AG10803 (cell line): ENCODE measurements at places on chromosomes 16 and 17.

DNA sequence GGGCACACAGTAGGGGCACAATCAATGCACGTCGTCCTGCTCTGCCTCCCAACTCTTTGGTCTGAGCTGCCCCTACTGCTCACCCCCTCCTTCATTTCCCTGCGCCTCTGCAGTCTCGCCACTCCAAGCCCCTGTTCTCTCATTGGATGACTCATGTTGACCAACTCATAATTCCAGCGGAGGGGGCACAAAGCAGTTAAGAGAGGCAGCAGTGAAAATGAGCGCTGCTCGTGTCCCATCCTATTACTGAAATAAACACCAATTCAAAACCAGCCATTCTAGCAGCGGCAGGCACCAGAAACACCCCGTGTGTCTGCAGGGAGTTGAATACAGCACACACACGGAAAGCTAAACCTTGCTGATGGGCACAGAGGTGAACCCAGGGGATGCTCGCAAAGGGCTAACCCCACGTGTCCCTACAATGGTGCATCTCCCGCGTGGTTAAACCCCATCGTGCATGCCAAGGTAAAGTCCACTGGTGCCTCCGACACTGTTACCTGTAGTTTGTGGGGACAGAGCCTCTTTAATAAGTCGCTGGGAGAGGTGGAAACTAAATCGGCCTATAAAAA, 310.4 kb downstream of the XYLT1 start:
- DNase-seq = no peak

- DNase-seq = no peak
Measured at GRCh38 chr17:28500712-28501379, 5.3 kb upstream of the FOXN1 start.

DNA sequence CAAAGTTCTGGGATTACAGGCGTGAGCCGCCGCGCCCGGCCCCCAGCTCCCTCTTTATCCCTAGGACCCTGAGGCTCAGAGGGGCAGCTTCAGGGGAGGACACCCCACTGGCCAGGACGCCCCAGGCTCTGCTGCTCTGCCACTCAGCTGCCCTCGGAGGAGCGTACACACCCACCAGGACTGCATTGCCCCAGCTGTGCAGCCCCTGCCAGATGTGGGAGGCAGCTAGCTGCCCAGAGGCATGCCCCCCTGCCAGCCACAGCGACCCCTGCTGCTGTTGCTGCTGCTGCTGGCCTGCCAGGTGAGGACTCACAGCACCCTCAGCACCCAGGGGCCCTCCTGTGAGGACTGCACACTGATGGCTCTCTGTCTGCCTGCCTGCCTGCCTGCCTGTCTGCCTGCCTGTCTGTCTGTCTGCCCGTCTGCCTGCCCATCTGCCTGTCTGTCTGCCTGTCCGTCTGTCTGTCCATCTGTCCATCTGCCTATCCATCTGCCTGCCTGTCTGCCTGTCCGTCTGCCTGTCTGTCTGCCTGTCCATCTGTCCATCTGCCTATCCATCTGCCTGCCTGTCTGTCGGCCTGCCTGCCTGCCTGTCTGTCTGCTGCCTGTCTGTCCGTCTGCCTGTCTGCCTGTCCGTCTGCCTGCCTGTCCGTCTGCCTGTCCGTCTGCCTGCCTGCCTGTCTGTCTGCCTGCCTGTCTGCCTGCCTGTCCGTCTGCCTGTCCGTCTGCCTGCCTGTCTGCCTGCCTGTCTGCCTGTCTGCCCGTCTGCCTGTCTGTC, 5.0 kb downstream of the GCGR start:
- DNase-seq = no peak

GRCh38 chr16:49651996-49652395, 203.9 kb downstream of the ZNF423 start:
- no peak for DNase-seq

DNA sequence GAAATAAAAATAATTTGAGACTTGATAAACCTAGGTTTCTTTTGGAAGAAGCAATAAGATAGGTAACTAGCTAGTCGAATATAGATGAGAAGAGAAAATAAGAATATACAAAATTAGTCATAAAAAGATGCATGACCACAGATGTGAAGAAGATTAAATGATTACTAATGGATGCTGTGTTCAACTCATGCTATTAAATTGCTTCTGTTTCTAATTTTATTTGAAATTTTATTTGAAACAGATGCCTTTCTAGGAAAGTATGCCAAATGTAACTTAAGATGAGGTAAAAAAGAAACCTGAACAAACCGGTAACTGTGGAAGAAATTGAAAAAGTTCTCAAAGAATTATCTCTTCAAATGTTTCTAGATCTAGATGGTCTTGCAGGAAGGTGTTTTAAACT, 91.6 kb downstream of the OR1D5 start:
- DNase-seq = no peak

DNA sequence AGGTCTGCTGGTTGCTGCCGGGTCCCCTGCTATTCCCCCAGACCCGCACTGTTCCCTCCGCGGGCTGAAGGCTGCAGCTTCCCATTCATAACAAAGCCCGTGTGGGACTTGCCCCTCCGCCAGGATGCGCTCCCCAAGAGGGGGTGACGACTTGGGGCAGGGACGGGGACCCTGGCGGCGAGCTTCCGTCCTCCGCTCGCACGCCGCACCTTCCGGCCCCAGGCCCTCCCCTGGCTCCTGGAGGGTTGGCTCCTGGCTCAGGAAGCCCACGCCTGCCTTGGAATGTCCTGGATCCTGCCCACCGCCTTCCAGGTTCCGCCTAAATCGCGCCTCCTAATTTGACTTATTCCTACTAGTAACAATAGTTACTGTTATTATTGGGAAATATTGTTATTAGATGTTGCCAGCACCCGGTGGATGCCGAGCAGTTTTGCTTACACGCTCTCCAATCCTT, 1.1 kb upstream of the TFAP4 start:
- DNase-seq = peak; percentile 40

DNA sequence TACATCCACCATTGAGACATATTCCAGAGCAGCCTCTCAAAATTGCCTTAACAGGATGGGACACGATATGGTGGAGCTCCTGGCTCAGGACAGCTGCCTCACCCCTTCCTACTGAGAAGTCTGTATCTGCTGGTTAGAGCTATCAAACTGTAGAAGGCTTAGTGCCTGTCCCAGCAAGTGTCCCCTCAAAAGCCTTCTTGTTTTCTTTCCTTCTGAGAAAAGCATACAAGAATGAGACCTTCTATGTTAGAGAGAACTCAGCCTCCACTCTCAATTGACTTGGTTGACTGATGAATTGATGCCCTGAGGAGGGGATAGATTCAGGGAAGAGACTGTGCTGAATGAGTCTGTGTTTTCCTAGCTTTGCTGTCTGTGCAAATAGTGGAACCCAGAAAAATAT, 2020.9 kb downstream of the TP53TG3F start:
- DNase-seq = no peak

DNA sequence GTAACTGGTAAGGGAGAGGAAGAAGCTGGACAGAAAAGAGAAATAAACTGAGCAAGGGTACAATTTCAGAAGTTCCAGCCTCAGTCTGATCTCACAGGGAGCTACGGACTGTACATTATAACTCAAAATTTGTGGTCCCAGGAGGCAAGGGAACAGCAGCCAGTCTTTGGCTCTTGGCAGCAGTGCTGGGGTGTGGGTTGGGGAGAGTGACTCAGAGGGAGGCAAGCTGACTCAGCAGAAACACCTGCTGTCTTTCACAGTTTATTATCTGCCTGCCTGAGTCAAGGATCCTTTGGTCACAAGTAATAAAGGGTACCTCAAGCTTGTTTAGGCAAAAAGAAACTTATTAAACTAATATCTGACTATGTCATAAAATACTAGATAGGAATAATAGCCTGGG, 73.5 kb upstream of the KIF2B start:
- DNase-seq = no peak

DNA sequence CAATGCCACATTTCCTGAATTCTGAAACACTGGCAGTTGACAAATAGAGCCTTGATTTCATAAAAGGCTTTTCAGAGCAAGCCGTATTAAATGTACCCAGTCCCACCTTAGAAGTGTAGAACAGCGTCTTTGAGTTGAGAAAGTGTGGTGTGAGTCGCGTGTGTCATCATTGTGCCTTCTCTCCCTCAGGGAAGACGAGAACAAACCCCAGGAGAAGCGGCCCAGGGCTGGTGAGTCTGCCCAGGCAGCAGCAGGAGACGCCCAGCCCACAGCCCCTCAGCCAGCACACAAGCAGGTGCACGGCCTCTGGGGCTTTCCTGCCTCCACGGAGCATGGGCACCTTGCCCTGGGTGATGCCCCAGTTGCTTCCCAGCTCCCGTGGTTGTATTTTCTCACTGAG, 34.0 kb downstream of the CIBAR2 start:
- no peak for DNase-seq

- DNase-seq = peak; percentile 86
Measured at GRCh38 chr16:77288222-77288621, 89.0 kb downstream of the SYCE1L start.

GRCh38 chr16:70687671-70688245, 1.9 kb upstream of the MTSS2 start:
- no peak for DNase-seq

DNA sequence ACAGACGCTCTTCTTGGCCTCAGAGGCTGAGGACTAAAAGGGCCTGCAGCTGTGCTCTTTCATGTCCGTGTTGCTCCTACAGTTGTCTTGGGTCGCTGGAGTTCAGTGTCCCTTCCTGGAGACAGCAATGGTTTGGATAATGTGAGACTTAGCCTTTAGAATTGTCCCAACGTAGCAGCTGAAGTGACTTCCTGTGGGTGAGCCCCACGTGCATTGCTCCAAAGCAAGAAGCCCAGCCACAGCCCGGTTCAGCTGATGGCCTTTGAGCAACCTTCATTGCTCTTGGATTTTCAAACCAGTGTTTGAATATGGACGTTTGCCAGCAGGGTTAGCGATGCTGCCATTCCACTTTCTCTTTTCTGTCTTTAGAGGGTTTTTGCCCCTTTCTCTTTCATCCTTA, 19.7 kb downstream of the TMEM11 start:
- peak; percentile 37 for DNase-seq

GRCh38 chr16:10741844-10742243, 1.8 kb upstream of the NUBP1 start:
- peak; percentile 31 for DNase-seq

DNA sequence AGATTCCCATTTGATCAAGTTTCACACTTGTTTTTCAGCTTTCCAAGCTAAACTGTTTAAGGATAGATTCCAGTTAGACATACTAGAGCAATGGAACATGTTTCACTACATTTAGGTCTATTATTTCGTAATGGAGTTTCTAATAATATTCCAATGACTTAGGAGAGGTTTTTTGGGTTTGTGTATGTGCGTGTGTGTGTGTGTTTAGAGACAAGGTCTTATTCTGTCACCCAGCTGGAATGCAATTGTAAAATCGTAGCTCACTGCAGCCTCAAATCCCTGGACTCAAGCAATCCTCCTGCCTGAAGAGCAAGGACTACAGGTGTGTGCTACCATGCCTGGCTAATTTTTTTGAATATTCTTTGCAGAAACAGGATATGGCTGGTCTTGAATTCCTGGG, 426.3 kb downstream of the ZFHX3 start:
- peak; percentile 66 for DNase-seq

GRCh38 chr16:87572959-87573358, 29.3 kb upstream of the JPH3 start:
- no peak for DNase-seq

DNA sequence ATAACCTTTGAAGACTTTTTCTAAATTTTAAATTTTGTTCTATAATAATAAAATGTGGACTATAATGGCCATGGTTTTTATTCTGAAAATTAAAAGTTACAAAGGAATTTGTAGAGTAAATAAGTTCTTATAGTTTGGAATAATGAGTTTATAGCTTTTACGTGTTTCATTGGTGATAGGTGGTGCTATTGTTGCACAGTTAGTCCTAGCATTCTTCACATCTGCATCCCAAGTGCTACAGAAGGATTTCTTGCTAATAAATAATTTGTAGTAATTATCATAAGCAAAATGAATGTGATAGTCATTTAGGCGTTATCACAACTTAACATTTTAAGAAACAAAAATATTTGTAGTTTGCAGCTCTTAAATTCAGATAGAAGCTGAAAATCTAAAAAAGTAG, 67.9 kb downstream of the BCAS3 start:
- DNase-seq = no peak

DNA sequence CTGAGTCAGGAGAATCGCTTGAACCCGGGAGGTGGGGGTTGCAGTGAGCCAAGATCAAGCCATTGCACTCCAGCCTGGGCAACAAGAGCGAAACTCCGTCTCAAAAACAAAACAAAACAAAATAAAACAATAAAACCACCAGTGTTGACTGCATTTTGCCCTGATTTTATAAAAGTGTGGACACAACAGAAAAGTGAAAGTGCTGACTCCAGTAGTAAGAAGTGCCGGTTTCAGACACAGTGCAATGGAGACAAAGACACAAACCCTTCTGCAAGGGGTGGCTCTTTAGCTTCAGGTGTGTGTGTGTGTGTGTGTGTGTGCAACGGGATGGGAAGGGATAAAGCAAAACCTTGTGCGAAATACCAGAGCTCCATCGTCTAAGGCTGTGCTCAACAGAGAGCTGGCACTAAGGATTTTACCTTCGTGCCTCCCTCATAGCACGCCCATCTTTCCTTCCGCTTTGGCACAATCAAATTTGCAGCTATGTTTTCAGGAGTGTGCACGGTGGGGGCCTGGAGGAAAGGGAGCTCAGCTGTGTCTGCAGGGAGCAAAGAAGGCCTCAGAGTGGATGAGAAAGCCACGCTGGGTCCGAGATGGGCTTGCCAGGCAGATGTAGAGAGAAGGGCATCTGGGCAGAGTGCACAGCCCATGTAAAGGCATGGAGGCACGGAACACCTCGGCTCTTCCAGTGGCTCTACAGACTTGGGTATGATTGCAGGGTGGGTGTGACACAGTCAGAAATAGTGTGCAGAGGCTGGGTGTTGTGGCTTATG, 15.5 kb downstream of the MXRA7 start:
- no peak for DNase-seq

DNA sequence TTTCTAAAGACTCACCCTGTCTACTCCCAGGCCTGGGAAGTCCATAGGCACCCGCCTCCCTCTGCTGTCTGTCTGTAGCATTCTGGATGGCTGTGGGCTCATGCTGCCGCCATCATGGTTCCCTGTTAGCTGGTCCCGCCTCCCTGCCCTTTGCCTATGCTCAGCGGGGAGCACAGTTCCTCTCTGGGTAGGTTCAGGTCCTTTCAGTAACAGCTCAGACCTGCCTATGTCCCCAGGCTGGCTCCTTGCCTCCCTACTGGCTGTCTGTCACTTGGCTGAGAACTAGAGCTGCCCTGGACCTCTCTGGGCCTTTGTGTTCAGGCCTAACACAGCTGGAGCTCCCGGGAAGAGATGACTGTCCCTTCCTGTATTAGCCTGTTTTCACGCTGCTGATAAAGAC, 317.9 kb downstream of the SNX29 start:
- no peak for DNase-seq

GRCh38 chr16:89178453-89179147, 7.1 kb downstream of the CDH15 start:
- DNase-seq = no peak

DNA sequence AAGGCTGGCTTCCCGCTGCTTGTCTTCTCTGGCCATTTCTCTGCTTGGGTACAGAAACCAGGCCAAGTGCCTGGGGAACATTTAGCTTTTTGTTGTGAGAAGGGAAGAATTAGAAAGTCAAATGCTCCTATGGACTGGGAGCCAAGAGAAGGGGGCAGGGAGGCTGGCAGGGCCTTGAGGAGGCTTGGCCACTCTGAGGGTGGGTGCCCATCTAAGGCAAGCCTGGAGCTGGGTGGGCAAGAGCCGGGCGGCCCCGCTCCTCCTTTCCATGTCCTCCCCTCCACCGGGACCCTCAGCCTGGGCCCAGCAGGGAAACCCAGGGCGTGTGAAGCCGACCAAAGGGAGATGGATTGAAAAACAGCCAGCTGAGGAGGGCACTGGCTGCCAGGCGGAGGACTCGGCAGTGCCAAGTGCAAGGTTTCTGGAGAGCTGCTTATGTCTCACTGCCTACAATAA, 69.4 kb downstream of the NTN1 start:
- no peak for DNase-seq
